Activated effector memory CD4-positive, alpha-beta T cell treated with anti-CD3 and anti-CD28 coated beads, Interleukin-2, amount 50 U/mL, for 16 hours (primary cell): ENCODE measurements at places on chromosomes 2 and 18.

GRCh38 chr2:216850665-216851322, 9.1 kb downstream of the TNP1 start:
- no peak for DNase-seq

- no peak for DNase-seq
Observed at GRCh38 chr18:54086046-54086802, 138.2 kb downstream of the MBD2 start.

DNA sequence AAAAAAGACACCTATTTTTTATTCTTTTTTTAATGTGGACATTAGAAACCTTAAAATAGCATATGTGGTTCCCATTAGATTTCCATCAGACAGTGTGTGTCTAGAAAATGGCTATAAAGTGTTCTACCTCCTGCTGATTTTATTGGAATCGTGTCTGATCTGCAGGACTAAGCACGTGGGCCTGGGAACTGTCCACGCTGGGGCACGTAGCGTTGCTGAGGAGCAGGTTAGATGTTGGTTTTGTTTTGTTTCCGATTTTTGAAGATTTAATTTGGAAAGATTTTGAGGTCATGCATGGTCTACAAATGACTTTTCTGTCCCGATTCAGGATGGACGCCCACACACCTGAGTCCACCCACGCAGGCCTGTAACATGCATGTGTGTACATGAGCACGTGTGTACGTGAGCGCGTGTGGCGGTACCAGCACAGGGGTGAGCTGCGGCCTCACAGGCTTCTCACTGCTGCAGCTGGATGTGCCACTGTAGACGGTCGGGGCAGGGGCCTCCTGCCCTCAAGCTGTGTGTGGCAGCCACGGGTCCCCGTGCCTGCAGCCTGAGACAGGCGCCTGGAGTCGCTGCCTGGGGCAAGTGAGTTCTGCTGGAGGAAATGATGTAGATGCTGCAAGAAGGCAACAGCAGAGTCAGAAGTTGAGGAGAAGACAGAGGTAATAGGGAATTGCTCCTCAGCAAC, 99.7 kb upstream of the CTDP1 start:
- DNase-seq: peak; percentile 55

DNA sequence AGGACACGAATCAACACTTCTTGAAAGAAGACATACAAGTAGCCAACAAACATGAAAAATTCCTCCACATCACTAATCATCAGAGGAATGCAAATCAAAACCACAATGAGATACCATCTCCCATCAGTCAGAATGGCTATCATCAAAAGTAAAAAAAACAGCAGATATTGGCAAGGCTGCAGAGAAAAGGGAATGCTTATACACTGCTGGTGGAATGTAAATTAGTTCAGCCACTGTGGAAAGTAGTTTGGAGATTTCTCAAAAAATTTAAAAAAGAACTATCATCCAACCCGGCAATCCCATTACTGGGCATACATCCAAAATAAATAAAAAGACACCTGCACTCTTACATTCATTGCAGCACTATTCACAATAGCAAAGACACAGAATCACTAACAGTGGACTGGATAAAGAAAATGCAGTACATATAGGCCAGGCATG, 78.7 kb downstream of the GRB14 start:
- DNase-seq: no peak

GRCh38 chr2:188345020-188345419, 53.3 kb downstream of the GULP1 start:
- no peak for DNase-seq

GRCh38 chr2:51079945-51080344, 48.0 kb upstream of the NRXN1 start:
- DNase-seq: no peak

- DNase-seq: no peak
Observed at GRCh38 chr2:154908327-154908726, 209.8 kb downstream of the KCNJ3 start.

DNA sequence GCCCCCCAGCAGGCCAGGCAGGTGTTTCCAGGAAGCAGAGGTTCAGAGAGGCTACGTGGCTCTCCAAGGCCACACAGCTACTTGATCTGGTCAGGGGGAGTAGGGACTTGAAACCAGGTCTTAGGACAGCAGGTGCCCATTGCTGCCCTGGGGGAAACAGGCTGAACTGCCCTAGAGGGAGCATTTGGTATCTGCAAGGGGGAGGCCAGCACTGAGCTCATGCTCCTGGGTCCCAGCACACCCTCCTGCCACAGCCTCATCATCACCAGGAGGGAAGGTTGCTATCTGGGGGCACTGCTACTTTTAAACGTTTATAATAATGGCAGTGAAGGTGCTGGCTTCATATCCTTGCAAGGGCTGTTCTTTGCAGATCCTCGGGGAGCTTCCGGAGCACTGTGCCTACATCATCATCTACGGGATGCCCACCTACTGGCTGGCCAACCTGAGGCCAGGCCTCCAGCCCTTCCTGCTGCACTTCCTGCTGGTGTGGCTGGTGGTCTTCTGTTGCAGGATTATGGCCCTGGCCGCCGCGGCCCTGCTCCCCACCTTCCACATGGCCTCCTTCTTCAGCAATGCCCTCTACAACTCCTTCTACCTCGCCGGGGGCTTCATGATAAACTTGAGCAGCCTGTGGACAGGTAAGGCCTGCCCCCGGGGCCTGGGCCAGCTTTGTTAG, 36.1 kb downstream of the ABCG8 start:
- no peak for DNase-seq

- DNase-seq: peak; percentile 41
Observed at GRCh38 chr2:71603311-71603811, 150.0 kb downstream of the DYSF start.

- DNase-seq: no peak
Observed at GRCh38 chr2:181847702-181848101, 43.8 kb upstream of the ITPRID2 start.
